Activated T-cell treated with anti-CD3 and anti-CD28 coated beads for 24 hours (primary cell): ENCODE measurements at places on chromosomes 1 and 21.

DNA sequence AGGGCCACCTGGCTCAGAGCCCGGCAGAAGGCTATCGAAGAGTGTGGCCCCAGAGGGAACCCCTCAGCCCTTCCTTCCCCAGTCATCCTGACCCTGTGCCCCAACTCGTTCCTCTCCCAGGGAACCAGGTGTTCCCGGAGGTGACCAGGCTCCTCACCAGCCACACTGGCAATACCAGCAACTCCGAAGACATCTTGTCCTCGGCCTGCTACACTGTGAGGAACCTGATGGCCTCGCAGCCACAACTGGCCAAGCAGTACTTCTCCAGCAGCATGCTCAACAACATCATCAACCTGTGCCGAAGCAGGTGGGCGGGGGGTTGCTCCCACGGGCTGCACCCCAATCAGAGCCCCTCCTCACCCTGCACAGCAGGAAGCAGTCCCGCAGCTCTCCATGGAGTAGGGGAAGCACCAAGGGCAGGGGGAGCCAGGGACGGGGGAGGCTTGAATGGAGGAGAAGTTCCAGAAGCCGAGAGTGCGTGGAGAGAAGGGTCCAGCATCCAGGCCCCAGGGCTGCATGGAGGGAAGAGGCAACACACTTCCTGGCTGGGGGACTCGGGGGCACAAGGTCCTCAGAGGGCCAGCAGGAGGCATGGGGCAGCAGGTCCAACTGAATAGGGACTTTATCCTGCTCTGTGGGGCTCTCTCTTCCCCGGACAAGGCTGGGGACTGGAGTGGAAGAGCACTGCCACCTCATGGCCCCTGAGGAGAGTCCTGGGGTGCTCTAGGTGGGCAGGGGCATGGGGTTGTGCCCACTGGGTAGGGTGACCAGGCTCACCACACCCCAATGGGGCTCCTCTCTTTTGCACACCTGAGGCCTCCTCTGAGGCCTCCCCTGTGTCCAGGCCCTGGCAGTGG lies 41.7 kb downstream of the PKP1 start:
- DNase-seq: no peak

GRCh38 chr1:201090541-201090940 lies 21.7 kb downstream of the CACNA1S start:
- no peak for DNase-seq

GRCh38 chr1:229714964-229715603 lies 89.0 kb downstream of the URB2 start:
- DNase-seq: peak; percentile 5

DNA sequence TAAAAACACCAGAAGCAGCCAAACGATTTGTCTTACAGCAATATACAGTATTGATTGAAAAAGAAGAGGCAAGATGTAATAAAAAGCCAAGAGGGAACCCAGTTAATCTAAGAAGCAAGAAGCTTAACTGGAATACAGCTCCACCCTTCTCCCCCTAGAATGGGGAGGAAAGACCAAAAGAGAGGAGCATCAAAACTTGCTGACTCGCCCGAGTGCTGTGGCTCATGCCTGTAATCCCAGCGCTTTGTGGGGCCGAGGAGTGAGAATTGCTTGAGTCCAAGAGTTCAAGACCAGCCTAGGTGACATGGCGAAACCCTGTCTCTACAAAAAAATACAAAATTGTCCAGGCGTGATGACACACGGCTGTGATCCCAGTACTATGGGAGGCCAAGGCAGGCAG lies 32.2 kb downstream of the BRWD1 start:
- no peak for DNase-seq

DNA sequence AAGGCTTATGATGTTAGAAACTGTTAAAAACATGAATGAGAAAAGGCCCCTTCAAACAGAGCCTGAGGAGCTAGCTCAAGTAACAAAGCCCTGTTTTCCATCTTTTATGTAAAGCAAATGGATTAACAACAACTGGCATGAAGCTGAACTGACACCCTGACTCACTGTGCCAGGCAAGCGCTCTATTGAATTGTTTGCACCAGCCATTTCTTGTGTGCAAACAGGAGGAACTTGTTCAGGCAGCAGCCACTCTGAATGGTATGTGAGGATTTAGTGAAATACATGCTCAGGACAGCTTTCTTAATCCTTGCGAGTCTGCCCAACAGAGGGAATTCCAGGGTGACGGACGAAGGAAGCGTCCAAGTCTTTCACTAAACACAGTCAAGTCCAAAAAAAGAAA lies 291.1 kb upstream of the ADGRL2 start:
- DNase-seq: no peak

GRCh38 chr1:25695090-25695770 lies 78.6 kb downstream of the MAN1C1 start:
- no peak for DNase-seq

- DNase-seq: no peak
These were observed 67.4 kb upstream of the CASZ1 start for GRCh38 chr1:10863886-10864285.
